ENCODE measurements at places on chromosomes 5 and 9.

DNA sequence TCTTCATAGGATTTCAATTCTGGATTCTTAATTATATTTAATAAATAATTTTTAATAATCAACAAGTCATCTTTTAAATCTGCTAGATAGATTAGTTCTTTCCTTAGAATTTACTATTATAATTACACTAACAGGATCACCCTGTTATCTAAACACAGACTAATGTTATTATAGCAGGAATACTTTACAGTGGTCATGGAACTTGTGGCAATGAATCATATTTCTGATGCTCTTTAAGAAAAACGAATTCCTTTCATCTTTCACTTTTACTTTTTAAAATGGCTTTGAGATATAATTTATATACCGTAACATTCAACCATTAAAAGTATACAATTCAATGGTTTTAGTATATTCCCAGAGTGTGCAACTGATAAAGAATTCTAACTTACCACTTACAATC lies 29.7 kb upstream of the CDK5RAP2 start:
- no peak for DNase-seq

DNA sequence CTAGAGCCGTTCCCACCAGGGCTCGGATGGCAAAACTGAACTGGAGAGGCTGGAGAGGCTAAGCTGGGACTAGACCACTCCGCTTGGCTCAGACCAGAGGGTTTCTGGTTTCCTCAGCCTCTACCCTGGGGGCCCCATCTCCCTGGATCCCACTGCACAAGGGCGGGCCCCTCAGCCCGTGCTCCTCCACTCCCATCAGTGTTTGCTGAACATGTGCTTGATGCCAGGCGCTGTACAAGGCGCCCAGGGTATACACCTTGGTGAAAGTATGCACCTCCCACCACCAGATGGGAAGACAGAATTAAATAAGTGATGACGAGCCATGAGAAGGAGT lies 18.0 kb downstream of the GPX3 start:
- no peak for DNase-seq

DNA sequence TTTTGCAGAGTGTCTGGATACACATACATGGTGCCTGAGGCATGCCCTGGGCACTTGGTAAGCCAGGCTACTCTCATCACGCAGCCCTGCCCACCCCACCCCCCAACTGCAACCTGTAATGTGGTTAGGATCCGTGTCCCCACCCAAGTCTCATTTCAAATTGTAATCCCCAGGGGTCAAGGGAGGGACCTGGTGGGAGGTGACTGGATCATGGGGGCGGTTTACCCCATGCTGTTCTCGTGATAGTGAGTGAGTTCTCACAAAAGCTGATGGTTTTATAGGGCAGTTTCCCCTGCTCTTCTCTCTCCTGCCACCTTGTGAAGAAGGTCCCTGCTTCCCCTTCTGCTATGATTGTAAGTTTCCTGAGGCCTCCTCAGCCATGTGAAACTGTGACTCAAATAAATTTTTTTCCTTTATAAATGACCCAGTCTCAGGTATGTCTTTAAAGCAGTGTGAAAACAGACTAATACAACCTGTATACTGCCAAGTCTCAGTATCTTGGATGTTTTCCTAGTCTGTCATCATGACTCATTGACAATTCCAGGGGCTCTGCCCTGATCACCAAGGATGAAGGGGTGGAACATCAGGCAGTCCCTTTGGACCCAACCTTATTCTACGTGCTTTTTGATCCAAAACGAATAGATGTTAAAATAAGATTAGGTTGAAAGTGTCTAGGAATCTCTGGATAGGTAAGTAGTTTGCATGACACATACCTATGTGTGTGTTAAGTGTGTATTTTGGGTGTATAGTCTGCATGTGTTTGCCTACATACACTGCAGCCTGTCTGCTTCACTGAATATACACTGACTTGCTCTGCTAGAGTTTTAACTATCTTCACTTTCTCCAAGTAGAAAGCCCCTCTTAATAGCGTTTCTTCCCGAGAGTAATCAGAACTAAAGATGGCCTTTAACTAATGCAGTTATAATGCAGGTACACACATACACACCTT lies 293.8 kb downstream of the SLIT3 start:
- no peak for DNase-seq

GRCh38 chr5:151925340-151925739 lies 689 bp upstream of the GLRA1 start:
- DNase-seq: no peak

DNA sequence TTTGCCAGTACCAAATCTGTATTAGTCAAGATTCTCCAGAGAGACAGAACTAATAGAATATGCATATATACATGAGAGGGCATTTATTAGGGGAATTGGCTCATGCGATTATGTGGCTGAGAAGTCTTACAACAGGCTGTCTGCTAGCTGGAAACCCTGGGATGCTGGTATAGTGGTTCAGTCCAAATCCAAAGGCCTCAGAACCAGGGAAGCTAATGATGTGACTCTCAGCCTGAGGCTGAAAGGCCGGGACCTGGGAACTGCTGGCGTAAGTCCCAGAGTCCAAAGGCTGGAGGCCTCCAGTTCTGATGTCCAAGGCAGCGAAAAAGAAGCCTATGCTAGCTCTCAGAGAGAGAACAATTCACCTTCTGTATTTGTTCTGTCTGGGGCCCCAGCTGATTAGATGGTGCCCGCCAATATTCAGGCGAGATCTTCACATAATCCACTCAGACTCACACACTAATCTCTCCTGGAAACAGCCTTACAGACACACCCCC lies 84.1 kb downstream of the KIAA1958 start:
- no peak for DNase-seq

DNA sequence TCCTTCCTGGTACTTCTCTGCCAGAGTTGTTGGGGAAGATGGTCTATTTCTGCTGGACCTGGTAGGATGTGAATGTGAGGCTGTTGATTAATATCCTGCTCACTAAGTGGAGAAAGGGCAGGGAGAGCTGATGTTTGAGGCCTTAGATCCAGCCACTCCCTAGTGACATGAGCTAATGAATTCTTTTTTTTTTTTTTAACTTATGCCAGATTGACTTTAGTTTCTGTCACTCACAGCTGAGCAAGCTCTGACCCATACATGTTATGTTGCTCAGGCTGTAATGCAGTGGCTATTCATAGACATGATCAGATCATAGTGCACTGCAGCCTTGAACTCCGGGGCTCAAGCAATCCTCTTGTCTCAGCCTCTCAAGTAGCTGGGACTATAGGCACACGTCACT lies 75.1 kb upstream of the SPRY4 start:
- no peak for DNase-seq

DNA sequence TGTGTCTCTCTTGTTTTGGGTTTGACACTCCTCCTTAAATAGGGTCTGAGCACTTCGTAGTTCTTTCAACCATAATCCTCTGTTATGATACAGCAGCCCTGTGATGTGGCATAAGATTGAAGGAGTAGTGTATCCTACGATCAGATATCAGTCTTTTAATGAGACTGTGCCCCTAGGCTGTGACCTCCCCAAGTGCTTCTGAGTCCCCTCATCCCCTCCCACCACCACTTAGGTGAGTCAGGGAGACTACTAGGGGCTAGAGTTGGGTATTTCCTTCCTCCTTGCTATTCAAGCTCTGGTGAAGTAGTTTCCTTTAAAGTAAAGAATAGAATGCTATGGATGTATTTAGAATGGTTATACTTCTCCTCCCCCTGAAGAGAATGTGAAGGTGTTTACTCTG lies 637.2 kb upstream of the GRAMD2B start:
- DNase-seq: no peak

- DNase-seq: no peak
Measured at GRCh38 chr9:135544981-135545635, 818 bp upstream of the OBP2A start.

- peak; percentile 6 for DNase-seq
Measured at GRCh38 chr9:123399803-123400378, 43.9 kb downstream of the CRB2 start.

- DNase-seq: no peak
Measured at GRCh38 chr5:98909363-98909762, 19.4 kb downstream of the CHD1 start.

GRCh38 chr5:170701334-170701733 lies 82.2 kb upstream of the GABRP start:
- no peak for DNase-seq

GRCh38 chr9:127518091-127518856 lies 67.0 kb downstream of the LRSAM1 start:
- DNase-seq: no peak

GRCh38 chr5:107523029-107523680 lies 147.6 kb downstream of the EFNA5 start:
- DNase-seq: no peak

DNA sequence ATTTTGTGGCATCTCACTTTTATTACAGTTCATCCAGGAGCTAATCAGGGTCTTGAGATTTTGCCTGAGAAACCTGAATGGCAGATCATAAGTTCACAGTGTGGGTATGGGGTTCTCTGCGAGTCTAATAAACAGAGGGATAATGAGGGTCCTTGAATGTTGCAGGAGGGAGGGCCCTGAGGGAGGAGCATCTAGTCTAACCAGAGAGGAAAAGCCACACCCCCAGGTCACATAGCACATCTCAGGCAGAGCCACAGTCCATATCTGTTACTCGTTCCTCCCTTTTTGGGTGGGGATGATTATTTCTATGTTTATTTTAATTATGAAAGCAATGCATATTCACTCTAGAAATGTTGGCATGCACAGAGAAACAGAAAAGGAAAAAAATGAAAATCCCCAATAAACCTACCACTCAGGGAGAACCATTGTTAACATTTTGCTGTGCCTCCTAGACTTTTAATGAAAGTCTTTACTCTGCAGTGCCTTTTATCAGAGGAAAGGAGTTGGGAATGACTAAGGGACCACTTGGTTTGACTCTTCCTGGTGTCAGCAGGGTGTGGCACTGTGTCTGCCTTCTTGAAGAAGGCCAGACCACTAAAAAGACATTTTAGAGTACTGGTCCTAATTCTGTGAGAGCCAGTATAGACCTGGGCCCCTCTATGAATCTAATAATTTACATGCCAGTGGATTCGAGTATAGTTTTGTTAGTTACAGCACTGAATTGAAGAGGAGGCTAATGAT lies 2.8 kb downstream of the GALNT12 start:
- DNase-seq: no peak

DNA sequence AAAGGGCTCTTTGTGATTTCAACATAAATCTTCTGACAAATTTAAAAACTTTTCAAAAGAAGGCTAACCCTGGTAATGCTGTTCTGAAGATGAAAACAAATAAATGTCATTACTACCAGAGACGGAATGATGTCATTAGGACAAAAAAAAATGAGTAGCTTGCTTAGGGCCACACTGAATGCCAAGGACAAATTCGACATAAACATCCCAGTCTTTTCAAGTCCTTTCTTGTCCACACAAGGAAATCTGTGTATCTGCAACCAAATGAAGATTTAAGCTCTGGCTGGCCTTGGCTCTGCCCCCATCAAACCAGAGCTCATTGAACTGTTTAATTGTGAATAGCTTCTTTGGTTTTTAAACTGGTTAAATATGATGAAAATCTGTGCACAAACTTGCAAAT lies 592.7 kb downstream of the TLE1 start:
- no peak for DNase-seq

DNA sequence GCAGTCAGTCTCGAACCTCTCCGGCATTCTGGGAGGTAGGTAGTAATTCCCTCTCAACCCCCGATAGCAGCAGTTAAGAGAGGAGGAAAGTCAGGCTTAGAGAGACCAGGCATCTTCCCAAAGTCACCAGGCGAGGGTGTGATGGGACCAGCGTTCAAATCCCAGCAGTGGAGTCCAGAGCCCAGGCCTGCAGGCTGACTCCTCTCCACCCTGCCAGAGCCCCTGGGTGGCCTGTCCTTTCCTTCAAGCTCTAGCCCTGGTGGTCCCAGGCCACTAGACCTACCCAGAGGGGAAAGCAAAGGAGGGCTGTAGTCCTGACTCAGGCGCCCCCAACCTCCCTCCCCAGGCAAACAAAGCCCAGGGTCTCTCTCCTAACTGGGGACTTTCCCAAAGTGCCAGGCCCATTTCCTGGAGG lies 4.2 kb upstream of the NR5A1 start:
- no peak for DNase-seq

DNA sequence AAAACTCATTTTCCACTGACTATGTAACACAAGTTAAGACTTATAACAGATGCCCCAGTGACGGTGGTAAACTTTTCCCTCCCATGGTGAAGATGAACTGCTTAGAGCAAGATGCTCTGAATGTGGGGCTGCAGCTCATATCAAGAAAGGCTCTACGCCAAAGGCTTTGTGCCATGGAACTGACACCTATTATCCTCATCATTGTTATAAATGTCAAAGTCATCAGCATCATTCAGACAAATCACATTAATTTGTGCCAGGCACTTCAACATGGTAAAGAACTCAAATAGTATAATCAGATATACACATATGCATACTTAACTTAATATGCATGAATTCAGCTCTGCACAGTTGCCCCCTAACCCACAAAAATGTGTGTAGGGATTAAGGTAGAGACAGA lies 305.9 kb upstream of the ATP10B start:
- DNase-seq: no peak

DNA sequence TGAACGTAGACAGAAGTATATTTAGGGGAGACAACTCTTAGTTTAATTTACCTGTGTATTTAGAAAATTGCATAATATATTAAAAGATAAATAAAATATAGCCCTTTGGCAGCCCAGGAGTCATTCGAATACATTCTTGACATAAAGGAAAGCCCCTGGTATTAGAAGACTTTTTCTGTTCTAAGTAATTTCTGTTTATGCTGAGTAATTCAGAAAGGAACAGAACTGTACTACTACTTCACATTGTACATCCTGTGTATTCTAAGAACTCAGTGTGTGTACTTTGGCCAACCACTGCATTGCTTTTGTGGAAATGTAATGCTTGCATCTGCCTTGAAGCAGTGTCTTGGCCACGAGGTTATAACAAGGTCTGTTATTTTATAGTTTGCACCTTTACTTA lies 136.4 kb downstream of the KDM4C start:
- no peak for DNase-seq

GRCh38 chr5:153237671-153238332 lies 252.7 kb upstream of the GRIA1 start:
- DNase-seq: no peak

- no peak for DNase-seq
Measured at GRCh38 chr9:78620764-78621163, 323.8 kb downstream of the PSAT1 start.

- DNase-seq: no peak
Measured at GRCh38 chr9:134605351-134605965, 36.1 kb upstream of the COL5A1 start.

- DNase-seq: no peak
Measured at GRCh38 chr9:91162311-91162710, 199.4 kb downstream of the AUH start.

DNA sequence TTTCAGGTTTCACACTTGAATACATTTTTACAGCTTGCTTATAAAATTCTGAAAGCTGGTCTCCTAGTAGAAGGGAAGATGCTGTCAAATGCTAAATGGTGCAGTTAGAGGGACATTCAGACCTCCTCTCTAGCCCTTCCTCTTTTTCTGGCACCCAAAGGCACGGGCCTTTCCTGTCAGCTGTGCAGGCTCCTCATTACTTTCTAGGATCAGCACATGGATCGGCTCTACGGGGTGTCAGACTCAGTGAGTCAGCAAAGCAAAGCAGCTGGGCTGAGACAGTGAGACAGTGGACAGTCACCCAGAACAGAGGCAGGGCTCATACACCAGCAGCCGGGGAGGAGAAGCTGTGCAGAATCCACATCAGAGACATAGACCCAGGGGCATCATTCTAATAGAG lies 80.0 kb upstream of the TNC start:
- DNase-seq: no peak

GRCh38 chr5:6905883-6906282 lies 192.7 kb downstream of the TENT4A start:
- no peak for DNase-seq

Data from stimulated activated CD8-positive, alpha-beta memory T cell treated with anti-CD3 and anti-CD28 coated beads, Interleukin-4, amount 100 ng/mL, for 24 hours (primary cell).